ENCODE measurements at places on chromosomes 11 and 22.

- DNase-seq, result no peak
These were observed 770.4 kb downstream of the ETS1 start for GRCh38 chr11:127816962-127817361.

- no peak for DNase-seq
These were observed 182.1 kb upstream of the SORL1-AS1 start for GRCh38 chr11:121634889-121635288.

DNA sequence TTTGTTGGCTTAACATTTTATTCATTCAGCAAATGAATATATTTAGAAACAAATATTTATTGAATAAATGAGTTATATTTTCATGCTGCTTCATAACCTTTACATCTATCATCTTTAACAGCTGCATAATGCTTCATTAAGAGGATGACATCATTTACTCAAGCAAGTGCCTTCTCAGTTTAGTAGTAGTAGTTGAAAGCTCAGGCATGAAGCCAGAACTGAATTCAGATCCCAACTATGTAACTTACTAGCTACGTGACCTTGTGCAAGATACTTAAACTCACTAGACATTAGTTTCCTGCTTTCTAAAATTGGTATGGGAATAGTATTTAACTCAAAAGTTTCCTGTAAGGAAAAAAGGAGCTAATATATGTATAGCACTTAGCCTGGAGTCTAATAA, 90.3 kb downstream of the TMPRSS5 start:
- no peak for DNase-seq

GRCh38 chr11:12114193-12115033, 4.0 kb downstream of the MICAL2 start:
- DNase-seq, result no peak

DNA sequence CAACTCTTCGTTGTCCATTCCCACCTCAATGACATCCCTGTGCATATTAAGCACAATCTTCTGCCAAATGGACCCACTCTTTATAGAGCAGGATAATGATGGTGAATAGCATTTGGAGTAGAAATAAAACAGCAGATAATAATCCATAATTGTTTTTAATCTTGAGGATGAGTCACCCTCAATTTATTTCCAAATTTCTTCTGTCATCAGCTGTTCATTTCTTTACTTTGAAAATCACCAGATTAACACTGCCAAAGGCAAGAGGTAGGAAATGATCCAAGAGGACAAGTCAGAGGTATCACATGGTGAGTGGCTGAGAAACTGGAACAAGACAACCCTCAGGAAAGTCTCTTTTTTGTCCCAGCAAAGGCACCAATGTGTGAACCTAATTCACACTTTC, 7.3 kb upstream of the AMBRA1 start:
- DNase-seq, result no peak

DNA sequence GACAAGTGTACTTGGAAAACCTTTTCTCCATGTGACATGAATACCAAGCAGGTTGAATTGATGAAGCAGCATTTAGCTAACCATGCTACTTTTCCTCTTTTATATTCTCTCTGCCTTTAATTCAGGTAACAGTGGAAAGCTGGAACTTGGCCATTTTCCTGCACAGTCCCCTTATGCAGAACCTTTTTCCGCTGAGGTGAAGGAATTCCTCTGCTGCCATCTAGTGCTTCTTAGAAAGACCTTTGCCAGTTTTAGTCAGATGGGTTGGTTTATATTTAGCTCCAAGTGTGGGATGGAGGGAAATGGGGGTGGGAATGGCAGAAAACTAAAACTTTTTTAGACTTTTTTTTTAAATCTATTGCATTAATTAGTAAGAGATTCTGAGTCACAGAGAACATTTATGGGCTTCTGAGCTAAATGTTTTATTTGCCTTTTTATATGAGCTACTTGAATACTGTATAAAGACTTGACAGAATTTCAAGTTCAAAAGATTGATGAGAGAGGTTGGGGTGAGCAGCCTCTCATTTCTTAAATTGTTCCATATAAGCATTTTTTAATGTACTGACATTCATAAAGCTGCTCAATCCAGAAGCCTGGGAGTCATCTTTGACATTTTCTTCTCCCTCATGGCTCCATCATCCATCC, 153.9 kb upstream of the ZC3H12C start:
- no peak for DNase-seq

- DNase-seq, result no peak
These were observed 954.7 kb upstream of the CCDC90B start for GRCh38 chr11:84240847-84241246.

- DNase-seq, result no peak
These were observed 7.6 kb upstream of the KCTD14 start for GRCh38 chr11:78030429-78031325.

DNA sequence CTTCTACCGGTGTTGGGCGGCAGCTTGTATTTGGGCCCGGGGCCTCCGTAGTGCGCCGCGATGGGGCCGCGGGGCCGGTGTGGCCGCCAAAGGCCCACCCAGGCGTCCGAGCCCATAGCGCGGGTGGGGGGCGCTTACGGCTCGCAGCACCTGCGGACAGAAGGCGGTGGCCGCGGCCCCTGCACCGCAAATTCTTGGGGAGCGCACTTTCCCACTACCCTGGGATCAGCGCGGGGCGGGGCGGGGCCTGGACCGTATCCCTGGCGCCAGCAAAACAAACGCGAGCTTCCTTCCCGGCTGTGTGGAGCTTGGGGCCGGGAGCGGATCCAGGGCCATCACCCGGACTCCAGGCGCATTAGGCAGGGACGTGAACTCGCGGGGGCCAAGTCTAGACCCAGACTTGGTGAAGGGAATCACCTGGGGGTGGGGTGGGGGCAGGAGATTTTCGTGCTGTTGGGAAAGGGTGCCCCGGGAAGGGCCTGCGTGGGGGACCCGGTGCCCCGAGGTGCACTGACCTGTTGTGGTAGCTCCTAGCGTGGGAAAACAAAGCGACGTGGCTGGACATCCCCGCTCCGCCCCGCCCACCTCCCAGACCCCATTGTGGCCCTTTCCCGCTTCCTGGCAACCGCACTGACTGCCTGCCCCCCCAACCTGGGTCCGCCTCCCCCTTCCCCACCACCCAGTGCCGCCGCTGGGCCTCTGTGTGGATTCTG, 2.3 kb upstream of the TYMP start:
- DNase-seq, result no peak

DNA sequence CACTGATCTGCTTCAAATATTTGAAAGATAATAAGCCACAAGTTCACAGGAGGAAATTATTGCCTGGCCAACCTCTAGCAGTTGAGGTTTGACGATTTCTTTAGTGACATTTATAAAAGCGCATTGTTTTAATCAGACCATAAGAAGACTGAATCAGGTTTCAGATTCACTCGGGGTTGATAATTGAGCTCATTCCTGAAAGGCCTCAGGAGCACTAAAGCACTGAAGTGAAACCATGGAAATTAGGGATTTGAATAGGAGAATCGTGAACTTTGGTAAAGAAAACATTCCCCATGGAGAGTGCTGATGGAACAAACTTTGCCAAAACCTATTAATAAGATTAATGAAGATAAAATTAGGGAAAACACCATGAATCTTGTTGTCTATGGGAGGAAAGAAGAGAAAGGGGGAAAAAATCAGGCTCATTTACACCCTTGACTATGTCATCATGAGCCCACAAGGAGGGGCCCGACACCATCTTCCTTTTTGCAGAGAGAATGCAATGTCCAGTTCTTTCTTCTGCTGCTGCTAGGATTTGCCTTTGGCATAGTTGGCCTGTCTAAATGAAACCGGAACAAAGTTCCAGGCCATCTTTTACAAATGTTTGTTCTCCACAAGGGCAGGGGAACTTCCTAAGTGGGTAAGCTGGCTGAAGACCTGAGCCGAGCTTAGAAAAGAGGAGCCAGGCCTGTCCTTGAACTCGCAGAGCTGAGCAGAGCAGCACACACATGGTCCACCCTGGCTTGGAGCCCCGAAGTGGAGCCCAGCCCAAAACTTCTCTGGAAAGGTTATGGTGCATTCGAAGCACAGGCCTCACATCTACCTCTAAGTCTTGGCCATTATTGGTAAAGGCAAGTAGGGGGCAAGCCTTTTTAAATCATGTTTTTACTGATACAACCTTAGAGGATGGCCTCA, 56.1 kb upstream of the EIF3M start:
- DNase-seq, result no peak

GRCh38 chr22:40043081-40043480, 48.3 kb downstream of the FAM83F start:
- DNase-seq, result no peak

DNA sequence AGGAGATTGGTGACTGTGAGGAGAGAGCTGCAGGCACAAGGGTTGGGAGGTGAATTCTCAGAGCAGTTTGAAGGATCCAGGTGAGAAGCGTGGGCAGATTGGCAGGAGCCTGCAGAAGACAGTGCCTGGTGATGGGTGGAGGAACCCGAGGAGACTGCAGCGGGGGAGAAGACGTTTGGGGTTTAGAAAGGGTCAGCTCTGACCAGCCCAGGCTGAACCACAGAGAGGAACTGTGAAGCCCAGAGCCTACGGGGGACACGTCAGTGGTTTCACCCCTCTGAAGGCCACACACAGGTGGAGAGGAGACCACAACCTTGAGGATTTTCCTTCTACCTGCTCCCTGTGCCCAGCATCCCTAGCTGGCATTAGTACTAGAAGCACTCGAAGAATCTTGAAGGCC, 154.8 kb upstream of the TBCEL start:
- no peak for DNase-seq

DNA sequence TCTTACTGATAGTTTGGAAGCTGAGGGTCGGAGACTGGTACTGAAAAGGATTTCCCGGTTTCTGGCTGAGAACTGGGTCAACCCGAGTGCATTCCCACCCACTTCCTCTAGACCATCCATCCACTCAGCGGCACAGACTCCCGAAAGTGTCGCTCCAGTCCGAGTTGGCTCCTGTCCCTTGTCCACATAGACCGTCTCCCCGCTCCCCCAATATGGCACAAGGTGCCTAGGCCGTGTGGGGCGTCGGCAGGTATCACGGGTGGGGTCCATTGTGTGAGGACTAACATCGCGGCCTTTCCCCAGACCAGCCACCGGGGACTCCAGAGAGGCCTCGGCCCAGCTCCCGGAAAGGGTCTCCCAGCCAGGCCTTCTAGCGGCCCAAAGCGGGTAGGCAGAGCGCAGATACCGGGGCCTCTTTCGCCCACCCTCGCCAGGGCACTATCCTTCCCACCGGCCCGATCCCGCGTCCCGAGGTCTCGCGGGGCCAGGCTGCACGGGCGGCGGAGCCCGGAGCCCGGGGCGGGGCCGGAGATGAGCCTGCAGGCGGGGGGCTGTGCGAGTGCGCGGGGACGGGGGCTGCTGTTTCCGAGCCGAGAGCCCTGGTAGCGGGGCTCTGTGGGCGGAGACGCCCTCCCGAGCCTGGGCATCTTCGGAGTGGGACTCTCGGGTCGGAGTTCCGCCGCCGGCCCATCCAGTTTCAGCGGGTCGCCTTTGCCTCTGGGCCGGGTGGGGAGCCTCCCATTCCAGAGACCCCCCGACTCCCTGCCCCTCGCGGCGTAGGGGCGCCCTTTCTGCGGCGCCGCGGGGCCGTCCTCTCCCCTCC, 21.1 kb downstream of the SERPINH1 start:
- peak; percentile 12 for DNase-seq

DNA sequence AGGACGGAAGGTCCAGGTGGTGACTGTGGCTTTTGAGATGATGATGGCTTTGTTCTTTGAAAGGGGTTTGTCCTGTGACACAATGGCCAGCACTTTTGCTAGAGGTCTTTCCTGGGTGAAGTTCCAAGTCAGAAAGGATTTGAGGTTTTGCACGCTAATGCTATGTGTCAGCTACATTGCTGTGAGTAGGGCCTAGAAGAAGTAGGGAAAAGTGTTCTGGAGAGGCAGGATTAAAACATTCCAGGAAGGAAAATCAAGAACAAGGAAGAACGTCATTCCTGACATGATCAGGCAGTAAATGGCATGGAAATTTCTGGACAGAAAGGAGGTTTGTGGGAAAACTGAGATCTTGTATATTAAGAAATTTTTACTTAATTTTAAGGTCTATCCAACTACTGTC, 290.7 kb downstream of the NTM start:
- no peak for DNase-seq

DNA sequence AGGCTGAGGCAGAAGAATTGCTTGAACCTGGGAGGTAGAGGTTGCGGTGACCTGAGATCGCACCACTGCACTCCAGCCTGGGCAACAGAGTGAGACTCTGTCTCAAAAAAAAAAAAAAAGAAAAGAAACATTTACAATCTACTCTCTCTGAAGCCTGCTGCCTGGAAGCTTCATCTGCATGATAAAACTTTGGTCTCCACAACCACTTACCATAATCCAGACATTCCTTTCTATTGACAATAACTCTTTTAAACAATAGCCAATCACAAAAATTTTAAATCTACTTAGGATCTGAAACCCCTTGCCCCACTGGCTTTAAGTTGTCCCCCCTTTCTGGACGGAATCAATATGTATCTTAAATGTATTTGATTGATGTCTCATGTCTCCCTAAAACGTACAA, 25.0 kb upstream of the HTR3A start:
- DNase-seq, result no peak

DNA sequence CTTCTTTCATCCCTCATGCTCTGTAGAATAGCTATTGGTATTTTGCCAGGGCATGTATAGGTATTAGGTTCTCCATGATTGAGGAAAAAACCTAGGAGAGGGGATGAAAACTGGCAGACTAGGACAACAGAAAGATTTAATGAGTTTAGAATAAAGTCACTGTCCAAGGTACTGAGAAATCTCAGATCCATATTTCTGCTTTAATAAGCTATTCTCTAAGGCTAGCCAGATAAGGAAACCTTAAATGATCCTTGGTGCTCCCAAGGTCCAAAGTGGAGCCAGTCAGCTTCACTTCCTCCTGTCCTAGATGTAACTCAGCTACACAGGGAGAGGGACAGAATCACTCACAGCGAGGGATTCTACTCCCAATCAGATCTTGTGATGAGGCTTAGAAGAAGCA, 13.7 kb upstream of the CSNK2A3 start:
- no peak for DNase-seq

GRCh38 chr11:96481771-96482170, 92.0 kb downstream of the JRKL start:
- DNase-seq, result no peak

DNA sequence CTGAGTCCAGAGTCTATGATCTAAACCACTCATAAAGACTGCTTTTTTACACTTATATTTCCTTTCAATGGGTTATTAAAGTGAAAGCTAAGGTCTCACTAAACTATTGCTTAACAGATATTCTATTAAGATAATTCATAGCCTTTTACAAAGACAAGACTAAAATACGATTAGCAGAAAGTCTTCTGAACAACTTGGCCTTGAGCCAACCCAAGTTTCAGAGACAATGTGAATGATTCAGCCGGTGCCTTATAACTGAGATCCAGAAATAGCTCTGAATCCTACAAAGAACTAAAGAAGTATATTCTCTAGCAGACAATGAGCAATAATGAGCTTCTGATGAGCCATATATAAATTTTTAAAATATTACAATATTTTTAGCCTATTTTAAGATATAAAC, 41.5 kb upstream of the CARD18 start:
- DNase-seq, result no peak

- DNase-seq, result peak; percentile 49
These were observed 31.2 kb downstream of the PDE2A start for GRCh38 chr11:72642884-72643522.

All from stimulated activated CD8-positive, alpha-beta memory T cell treated with anti-CD3 and anti-CD28 coated beads, Interleukin-2, amount 100 ng/mL, for 48 hours (primary cell).